ENCODE measurements at places on chromosomes 7 and 10.

DNA sequence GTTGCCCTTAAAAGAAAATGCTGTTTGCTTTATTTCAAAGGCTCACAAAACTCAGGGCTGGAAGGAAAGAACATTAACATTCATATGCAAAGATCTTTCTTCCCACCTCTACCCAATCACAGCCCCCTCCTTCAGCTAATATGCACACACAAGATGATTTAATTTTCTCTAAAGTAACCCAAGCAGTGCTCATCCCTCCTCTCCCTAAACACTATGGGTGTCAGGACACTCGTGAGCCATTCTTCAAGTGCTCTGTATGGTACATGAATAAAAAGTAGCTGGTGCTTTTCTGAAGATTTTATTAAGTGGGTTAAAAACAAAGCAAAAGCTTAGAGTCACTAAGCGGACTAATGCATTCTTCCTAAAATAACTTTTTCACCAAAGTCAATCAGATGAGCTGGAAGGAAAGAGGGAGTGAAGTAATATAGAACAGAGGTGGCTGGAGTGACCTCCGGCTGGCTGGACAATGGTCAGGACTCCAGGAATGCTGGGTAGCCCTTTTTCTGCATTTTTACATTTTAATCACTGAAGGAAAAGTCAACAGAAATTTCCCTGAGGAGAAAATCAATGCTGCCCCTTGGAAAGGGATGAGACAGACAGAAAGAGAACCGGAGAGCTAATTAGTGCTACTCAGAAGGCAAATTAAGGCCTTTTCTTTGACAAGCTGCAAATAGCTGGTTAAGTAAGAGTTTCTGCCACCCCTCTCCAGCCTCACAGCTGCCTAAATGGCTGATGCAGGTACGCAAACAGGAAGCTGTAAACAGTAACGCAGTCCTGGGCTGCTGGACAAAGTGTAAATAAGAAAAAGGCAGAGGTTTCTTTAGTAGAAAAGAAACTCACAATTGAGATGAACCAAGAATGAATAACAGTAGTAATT lies 6.6 kb downstream of the DGKI start:
- no peak for DNase-seq

- peak; percentile 7 for DNase-seq
Observed at GRCh38 chr10:8056871-8057331, 2.4 kb downstream of the GATA3 start.

DNA sequence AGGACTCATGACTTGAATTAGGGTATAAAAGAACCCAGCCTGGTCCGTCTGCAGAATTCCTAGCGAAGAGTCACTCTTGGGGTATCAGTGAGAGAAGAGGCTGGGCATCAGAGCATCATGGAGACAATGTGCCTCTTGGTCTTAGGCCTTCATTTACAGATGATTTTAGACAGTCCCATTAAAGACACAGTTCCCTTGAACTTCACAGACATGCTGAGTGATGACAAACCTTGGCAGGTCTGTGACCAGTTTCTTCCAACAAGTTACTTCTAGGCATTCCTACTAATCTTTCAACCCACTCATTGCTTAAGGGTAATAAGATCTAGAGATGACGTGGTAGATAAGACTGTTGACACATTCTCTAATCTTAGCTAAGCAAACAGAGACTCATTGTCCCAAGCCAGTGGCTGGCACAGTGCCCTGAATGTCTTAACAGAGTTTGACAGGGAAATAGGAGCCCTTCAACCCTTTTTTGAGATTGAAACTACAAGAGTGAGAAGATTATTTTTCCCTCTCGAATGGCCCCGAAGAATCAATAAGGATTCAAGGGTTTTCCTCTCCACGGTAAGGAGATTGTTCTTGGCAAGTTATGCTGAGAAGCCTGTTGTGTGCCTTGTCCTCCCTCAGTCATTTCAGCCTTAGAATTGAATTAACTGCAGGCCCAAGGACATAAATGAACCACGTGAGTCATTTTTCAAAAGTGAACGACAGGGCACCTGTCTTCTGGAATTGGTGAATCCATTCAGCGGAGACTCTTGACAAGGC lies 281.1 kb downstream of the CCDC3 start:
- no peak for DNase-seq

DNA sequence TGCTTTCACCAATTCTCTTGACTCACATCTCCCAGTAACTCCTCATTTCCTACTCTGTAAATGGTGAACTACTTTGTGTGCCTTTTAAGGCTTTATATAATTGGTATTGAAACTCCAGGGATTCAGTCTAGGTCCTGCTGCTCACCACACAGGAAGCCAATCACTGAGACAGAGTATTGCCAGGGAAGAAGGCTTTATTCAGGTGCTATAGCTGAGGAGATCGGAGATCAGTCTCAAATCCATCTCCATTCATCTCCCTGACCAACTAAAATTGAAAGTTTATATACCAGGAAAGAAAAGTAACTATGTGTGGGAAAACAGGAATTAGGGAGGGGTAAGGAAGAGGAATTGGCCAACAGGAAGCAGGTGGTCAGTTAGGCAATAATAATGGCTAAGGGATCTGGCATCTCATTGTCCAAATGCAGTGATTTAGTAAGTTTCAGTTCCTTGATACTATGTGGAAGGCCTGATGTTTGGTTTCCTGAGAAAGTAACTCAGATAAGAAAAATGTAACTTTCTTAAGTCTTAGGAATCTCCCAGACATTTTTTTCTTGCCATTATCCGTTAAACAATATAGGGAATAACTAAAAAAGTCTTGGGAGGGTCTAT lies 10.2 kb upstream of the SDHAF3 start:
- no peak for DNase-seq

DNA sequence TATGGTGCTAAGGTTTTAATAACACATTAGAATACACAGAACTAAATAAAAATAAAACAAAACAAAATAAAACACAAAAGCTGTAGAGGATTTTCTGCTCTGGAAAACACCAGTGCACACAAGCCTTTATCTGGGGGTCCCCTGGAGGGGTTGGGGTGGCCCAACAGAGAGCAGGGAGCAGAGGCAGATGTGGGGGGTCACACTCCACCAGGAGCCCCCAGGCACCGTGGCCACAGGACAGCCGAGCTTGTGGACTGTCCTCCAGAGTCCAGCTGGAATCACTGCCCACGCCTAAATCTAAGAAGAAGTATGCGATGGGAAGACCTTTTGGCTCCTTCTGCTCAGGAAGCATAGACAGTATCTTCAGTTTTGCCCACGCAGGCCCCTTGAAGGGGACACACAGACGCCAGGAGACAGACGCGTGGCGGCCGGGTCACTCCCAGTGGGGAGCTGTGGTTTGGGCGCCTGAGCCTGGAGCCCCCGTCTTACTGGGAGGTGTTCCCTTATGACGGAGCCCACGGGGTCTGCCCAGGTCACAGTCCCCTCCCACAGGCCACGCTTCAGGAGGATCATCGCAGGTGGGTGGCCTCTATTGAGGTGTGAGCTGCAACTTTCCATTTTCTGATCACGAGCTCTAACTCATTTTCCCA lies 595.0 kb downstream of the PTPRN2 start:
- DNase-seq: no peak
